ENCODE measurements at places on chromosomes 1 and 21. TPM values are rescaled to one million over a fixed set of nuclear protein-coding genes. Genes with fewer than 3 reads are reported as not detected.

RGS1 gene
- polyA plus RNA-seq = 119 TPM

OR10Z1 gene
- not detected for polyA plus RNA-seq

BRINP2 gene
- polyA plus RNA-seq = not detected

SPATA46 gene
- polyA plus RNA-seq = not detected

RHD gene
- 0.19 TPM for polyA plus RNA-seq

PRDX6 gene
- polyA plus RNA-seq = 84.7 TPM

CENPL gene
- 7.2 TPM for polyA plus RNA-seq

TEX38 gene
- polyA plus RNA-seq = not detected

SLC44A5 gene
- 2.7 TPM for polyA plus RNA-seq

TRIM58 gene
- polyA plus RNA-seq = 0.95 TPM

LRRC53 gene
- polyA plus RNA-seq = not detected

CXADR gene
- polyA plus RNA-seq = not detected

GLUL gene
- polyA plus RNA-seq = 26.2 TPM

CELA3B gene
- polyA plus RNA-seq = not detected

FAM72A gene
- 0.51 TPM for polyA plus RNA-seq

UBXN10 gene
- polyA plus RNA-seq = 0.39 TPM

USH2A gene
- not detected for polyA plus RNA-seq

AMY1B gene
- polyA plus RNA-seq = not detected

TDRD5 gene
- not detected for polyA plus RNA-seq

FLG2 gene
- not detected for polyA plus RNA-seq

CHRM3 gene
- polyA plus RNA-seq = not detected
